ENCODE measurements at places on chromosomes 5 and 9. TPM values are rescaled to one million over a fixed set of nuclear protein-coding genes. Genes with fewer than 3 reads are reported as not detected.

Gene AJM1
- total RNA-seq = 2.1 TPM

Gene TSSK1B
- total RNA-seq = not detected

Gene AQP7
- total RNA-seq = 0.95 TPM

Gene TGFBR1
- 61.1 TPM for total RNA-seq

Gene SAXO1
- not detected for total RNA-seq

Gene ZMAT2
- 156 TPM for total RNA-seq
